ENCODE measurements at places on chromosomes 2 and 18. TPM values are rescaled to one million over a fixed set of nuclear protein-coding genes. Genes with fewer than 3 reads are reported as not detected.

DNA sequence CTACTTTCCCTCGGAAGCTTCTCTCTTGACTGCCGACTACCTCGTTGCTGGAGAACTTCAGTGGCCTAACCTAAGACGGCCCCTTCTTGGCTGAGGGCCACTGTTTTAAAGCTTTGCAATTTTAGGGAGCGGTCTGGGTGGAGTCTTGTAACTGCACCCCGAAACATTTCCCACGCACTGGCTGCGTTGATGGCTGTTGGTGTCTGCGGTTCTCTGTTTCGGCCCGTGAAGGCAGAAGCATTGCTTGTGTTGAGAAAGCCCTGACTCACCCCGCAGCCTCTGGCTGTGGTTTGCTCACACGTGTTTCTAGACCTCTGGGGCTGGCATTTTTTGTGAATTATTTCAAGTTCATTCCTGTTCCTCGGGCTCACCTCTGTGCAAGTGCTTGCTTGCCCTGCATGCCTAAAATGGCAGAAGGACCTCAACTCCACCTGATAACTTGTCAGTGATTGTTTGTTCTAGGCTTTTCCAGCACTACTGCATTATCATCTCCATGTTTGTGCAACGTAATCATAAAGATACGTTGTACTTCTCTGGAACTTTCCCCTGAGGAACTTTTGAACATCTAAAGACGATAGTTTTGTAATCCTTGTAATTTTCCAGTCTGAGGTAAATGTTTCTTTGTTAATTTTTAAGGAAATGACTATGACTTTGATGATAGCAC is 94.2 kb upstream of the DLX2 start:
- no peak overlapping the region for H3K4me3 ChIP-seq
- H3K27ac ChIP-seq = no peak overlapping the region
- no peaks in the 10 kb centered on the region for H3K27me3 ChIP-seq
- peak; percentile 69 for DNase-seq
- H3K4me1 ChIP-seq = peaks cover 18% of the 10 kb centered on the region

- DNase-seq = no peak
- no peaks in the 10 kb centered on the region for H3K36me3 ChIP-seq
- peaks cover 23% of the 10 kb centered on the region for H3K27me3 ChIP-seq
- H3K4me1 ChIP-seq = no peaks in the 10 kb centered on the region
Observed at GRCh38 chr2:127022817-127023216, 84.1 kb downstream of the BIN1 start.

DNA sequence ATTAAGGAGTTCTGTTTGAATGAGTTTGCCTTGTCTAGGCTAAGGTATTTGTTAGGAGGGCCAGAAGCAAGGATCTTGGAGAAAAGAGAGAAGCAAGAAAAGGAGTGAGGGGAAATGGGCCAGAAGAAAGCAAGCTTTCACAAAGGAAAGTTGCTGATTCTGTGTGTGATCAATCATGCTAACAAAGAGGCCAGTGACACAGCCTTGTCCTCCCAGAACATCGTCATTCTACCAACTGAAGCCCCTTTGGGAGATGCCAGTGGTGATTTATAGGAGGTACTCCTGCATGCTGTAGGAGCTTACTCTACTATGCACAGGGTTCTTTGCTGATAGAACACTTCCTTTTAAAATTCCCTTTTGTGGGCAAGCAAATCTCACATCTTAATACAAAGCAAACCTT is 449.2 kb upstream of the SPRED2 start:
- H3K4me1 ChIP-seq = no peaks in the 10 kb centered on the region
- no peaks in the 10 kb centered on the region for H3K36me3 ChIP-seq
- no peak for DNase-seq

DNA sequence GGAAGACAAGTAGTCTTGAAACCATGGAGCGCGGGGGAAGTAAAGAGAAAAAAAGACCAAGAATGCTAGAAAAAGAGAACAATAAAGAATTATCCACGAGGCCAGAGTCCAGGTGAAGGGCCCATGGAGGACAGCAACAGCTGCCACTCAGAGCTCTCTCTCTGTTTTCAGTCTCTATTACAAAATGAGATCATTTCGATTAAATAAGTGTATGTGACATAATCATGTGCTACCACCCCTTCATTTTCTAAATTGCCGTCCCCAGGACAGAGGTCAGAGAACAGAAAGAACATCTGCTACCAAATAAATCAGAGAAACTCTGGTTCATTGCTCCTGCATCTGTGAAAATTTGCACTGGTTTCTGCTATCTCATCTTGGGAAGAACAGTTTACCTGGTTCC is 838.7 kb downstream of the RNF144A start:
- no peaks in the 10 kb centered on the region for H3K27me3 ChIP-seq
- peaks cover 10% of the 10 kb centered on the region for H3K36me3 ChIP-seq
- DNase-seq = no peak
- no peak overlapping the region for H3K27ac ChIP-seq
- no peaks in the 10 kb centered on the region for H3K4me1 ChIP-seq

DNA sequence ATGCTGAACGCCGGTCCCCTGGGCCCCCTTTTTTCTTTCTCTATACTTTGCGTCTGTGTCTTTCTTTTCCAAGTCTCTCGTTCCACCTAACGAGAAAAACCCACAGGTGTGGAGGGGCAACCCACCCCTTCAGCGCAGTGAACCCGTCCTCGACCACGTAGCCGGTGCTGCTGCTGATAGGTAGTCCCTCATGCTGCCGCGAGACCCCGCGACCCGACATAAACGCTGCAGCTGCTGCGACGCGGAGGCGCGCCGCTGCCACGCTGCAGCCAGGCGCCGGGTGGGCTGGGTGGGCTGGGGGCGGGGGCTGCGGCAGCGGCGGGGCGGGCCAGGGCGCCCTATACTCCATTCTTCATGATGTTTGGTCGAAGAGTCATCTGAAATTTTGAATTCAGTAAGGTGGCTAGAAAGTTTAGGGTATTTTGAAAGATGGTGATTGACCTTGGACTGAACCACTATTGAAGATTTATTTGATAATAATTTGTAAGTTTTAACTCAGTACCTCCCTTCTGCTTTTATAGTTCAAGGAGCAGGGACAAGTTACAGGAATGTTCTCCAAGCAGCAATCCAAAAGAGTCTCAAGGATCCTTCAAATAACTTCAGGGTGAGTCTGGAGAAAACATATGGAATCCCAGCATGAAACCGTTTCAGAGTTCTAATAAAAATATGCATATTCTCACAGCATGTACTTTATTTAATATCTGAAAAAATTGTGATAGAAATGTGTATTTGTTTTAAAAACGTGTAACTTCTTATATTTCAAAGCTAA is 24.1 kb downstream of the CFLAR start:
- no peaks in the 10 kb centered on the region for H3K4me1 ChIP-seq
- H3K27ac ChIP-seq = no peak overlapping the region
- H3K36me3 ChIP-seq = peaks cover 20% of the 10 kb centered on the region
- H3K4me3 ChIP-seq = no peak overlapping the region
- no peaks in the 10 kb centered on the region for H3K27me3 ChIP-seq

DNA sequence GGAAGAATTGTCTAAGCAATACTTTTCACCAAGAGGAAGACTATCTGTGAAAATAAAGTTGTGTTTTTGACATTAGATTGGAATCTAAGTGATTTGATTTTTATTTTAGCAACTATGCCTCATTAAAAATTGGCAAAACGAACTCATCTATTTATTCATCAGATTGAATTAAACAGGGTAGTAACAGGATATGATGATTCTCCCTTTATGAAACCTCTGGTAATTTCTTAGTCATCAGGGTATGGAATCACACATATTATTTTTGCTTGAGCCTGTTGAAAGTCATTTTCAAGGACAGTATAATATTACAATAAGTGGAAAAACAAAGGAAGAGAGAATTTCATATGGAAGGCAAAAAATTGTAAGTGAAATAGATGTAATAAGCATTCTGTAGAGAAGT is 22.0 kb downstream of the ZNF804A start:
- no peak overlapping the region for H3K27ac ChIP-seq
- peaks cover 4% of the 10 kb centered on the region for H3K4me1 ChIP-seq
- H3K36me3 ChIP-seq = no peaks in the 10 kb centered on the region
- H3K4me3 ChIP-seq = no peak overlapping the region
- no peaks in the 10 kb centered on the region for H3K27me3 ChIP-seq

- H3K4me3 ChIP-seq = no peak overlapping the region
- peaks cover 13% of the 10 kb centered on the region for H3K4me1 ChIP-seq
- DNase-seq = peak; percentile 44
- 0 out of 2 replicates have a peak overlapping the region, but pooled peaks have one; percentile 12 for H3K27ac ChIP-seq
Observed at GRCh38 chr2:184316921-184317320, 281.4 kb upstream of the ZNF804A start.

The CDH2 gene
- total RNA-seq = 39.2 TPM

DNA sequence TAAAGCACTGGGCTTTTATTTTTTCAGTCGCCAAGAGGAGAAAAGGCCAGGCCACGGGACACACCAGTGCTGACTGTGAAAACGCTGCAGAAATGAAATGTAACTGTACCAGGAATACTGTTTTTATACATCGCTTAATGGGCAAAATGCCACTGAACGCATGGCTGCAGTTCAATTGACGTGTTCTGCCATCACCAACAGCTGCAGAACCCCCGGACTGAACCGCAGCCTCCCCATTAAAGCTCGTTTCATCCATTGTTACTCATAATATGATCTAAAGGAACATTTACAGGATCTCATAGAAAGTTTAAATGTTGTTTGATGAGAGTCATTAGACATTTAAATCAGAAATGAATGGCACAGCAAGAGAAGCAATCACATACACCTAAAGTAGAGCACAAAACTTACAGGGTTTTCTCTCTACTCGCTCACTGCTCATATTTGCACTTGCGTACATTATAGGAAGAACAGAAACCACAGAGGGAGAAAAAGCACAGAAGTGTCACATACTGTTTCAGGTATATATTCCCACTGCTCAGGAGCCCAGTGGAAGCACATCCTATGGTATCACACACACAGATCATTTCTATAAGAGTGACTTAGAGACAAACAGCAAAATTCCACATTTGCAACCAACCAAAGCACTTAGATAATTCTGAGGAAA is 35.3 kb downstream of the TCF4 start:
- H3K36me3 ChIP-seq = no peaks in the 10 kb centered on the region
- no peak for DNase-seq
- H3K27ac ChIP-seq = no peak overlapping the region
- no peak overlapping the region for H3K4me3 ChIP-seq
- H3K27me3 ChIP-seq = no peaks in the 10 kb centered on the region
- no peaks in the 10 kb centered on the region for H3K4me1 ChIP-seq

The ACTR1B gene
- 31.1 TPM for total RNA-seq

- H3K4me3 ChIP-seq = no peak overlapping the region
- H3K4me1 ChIP-seq = no peaks in the 10 kb centered on the region
- peak; percentile 4 for DNase-seq
- H3K27me3 ChIP-seq = peaks cover 44% of the 10 kb centered on the region
Observed at GRCh38 chr18:61727241-61728193, 165.3 kb downstream of the RNF152 start.
